ENCODE measurements at places on chromosomes 3 and 15.

GRCh38 chr15:70343961-70344621 lies 246.4 kb upstream of the TLE3 start:
- no peak for DNase-seq

DNA sequence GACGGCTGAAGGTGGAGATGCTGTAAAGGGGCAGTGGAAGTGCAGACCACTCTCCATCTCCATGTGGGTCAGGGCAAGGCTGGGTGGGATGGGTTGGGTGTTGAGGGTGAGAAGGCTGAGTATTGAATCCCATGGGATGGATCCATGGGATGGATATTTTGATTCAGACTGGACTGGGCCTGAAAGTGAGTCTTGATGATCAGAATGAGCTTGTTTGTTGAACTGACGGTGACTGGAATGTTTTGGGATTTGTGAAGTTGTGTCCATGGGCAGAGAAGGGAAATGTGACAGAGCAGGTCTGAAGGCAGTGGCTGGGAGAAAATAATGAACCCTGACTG lies 49.3 kb downstream of the CHST2 start:
- no peak for DNase-seq

DNA sequence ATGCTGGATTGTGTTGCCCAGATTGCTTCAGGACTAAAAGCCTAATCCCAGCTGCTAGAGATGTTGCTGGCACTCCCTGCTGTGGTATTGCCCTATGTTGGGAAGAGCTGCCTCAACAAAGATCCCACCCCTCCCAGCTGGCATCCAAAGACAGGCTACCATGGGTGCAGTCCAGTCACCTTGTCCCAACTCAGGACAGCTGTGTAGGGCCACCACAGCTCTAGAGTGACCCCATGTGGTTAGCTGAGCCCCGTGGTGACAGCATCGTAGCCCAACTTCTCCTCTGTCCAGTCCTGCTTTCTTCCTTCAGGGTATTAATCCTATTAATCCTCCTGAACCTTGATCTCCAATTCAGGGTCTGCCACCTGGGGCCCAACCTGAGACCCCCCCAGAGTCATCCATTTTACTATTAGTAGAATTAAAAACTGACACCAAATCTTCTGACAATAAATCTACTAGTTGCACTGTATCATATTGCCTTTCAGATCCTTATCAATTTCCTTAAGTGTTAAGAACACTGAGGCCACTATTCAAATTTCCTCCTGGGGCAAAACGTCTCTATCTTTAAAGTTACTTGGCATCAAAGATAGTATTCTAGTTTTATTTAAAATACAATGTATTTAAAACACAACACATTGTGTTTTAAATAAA lies 83.5 kb downstream of the AQP9 start:
- DNase-seq = no peak

DNA sequence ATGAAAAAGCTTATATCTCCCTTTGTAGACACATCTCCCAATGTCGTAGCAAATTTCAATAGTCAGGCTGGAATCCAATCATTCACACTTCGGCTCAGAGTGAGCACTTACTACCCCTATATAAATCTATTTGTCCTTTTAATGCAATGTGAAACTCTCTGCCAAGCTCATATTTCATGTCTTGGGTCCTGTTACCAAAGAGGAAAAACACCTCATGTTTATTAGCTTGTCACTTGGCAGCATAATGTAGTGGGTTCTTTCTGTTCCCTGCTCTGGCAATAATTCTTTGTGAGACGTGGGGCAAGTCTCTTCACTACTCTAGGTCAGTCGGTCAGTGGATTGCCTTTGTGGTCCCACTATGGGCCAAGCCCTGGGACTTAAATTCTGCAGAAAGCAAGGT lies 107.1 kb downstream of the SRGAP3 start:
- no peak for DNase-seq

DNA sequence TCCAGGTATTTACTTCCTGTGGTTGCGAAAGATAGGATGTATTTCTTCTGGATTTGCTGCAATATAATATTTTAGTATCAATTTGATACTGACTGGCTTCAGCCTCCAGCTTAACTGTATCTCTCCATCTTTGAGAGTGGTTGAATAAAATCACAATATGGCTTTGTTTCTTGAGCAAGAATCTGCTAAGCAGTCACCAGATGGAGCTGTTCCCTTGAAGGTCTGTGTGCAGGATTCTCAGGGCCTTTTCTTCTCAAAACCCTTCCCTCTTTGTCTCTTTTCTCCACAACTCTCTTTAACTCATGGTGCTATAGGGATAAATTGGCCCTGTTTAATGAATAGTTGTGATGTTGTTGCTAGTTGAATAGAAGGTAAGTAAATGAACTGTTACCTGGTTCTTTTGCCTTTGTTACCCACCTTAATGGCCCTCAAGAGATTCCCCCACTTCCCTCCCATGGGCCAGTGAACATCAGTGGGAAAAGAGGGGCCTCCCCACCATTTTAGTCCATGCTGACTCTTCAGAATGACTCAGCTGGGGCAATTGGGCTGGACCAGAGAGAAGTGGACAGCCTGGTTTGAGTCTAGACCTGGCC lies 34.8 kb upstream of the RAB6B start:
- peak; percentile 33 for DNase-seq

DNA sequence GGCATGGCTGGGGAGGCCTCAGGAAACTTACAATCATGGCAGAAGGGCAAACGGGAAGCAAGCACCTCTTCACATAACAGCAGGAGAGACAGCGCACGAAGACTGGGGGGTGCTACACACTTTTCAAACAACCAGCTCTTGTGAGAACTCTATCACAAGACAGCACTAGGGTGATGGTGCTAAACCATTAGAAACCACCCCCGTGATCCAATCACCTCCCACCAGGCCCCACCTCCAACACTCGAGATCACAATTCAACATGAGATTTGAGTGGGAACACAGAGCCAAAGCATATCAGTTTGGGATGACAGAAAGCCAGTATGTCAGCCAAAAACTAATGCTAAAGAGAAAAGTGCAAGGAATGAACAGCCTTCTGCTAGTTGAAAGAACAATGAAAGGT lies 309.8 kb upstream of the CCDC54 start:
- no peak for DNase-seq

- DNase-seq = no peak
Measured at GRCh38 chr3:29214009-29214658, 66.7 kb upstream of the RBMS3 start.

DNA sequence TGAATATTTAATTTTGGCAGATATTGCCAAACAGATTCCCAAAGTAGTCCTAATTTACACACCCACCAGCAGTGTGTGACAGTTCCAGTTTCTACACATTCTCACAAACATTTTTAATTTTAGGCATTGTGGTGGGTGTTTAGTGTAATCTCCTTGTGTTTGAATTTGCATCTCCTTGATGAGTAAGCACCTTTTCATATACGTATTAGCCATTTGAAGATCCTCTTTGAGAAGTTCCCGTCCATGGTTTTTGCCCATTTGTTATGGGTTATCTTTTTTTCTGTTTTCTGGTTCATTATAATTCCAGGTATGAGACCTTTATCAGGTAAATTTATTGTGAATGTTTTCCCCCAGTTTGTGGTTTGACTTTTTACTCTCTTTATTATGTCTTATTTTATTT lies 2.3 kb upstream of the TM4SF19 start:
- DNase-seq = no peak

DNA sequence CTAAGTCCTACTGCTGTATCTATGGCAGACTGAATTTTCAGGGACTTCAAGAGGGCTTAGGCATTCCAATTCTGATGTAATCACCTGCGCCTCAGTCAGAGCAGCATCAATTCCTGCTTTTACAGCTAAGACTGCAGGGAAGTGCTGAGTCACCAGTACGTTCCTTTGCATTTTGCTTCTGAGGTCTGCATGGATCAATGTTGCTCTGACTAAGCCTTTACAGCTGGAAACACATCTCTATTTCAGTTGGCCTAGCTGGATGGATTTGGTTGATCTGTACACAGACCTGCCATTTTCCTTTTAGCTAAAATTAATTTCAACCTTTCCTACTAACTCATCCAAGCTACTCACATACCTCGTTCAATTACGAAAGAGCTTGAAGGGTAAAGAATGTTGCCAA lies 51.3 kb downstream of the ETV5 start:
- DNase-seq = peak; percentile 81

DNA sequence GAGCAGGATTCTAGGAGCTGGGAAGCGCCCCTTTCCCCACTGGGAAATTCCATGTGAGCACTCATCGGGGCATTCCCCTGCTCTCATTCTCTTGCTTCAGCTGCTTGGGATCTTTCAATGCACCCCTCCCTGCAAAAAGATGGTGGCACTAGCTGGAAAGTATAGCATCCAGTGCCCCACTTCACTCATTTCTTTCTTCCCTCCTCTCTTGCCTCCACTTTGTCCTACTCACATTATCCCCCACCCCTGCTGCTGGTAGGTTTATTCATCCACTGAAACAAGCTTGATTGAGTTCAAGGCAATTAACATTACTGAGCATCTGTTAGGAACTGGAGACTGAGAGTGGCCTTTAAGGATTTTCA lies 84.8 kb upstream of the LIMD1 start:
- no peak for DNase-seq

DNA sequence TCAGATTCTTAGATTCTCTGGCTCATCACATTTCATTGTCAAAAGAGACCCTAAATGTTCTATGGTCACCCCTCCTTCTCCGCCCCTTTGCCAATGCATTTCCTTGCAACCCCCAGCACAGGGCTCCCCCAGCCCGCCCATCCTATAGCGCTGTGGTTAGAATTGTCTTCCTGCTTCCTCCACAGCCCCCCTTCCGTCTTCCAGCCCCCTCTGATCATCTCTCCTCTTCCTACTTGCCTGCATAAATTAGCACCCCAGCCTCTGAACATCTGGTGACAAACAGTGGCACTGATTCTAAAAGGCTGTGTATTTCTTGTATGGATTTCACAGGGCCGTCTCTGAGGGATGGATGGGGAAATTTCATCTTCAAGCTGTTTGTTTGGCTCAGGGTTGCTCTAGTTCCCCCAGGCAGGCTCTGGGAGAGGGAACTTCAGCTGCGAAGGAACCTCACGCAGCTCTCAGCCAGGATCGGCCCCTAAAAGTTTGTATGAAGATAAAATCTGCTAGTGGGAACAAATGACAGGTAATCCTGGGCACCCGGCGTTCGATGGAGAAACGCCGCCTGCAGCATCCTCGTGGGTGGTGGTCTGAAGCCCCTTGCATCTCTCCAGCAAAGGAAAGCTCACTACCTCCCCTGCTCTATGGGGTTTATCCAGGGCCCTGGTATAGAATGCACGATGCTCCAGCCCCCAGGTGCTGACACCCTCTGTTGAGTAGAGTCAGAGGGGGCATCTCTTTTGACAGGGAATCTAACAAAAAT lies 83.0 kb downstream of the WNT7A start:
- DNase-seq = no peak

DNA sequence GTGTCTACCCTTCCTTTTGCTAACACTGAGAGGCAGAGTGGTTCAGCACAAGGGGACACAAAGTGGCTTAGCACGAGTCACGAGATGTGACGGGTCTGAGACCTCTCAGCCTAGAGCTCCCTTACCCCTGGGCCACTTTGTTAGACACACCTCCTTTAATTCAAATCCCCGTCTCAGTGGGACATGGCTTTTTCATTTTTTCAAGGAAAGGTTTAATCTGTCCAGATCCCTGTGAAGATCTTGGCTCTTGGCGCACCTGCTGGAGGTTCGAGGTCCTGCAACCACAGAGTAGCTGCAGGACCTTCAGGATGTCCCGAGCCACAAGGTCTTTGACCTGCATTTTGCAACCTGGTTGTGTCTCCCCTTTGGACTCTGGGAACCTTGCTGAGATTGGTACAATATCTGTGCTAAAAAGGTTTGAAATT lies 52.0 kb downstream of the LPP start:
- no peak for DNase-seq

DNA sequence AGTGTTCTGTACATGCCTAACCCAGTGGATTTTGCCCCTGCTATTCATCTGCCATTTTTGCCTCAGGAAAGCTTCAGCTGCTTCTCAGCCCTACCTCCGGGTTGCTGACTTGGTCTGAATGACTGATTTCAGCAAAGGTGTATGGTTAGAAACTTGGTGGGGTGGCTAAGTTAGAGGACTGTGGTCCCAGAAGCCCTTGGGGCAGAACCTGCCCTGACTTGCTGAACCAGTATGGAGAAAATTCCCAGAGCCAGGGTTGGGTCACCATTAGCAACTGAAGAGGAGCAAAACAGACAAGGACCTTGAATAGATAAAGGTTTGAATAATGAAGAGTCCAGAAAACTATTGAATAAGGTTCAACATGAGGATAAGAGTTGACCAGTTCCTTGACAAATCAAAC lies 6.1 kb upstream of the WWTR1 start:
- no peak for DNase-seq

DNA sequence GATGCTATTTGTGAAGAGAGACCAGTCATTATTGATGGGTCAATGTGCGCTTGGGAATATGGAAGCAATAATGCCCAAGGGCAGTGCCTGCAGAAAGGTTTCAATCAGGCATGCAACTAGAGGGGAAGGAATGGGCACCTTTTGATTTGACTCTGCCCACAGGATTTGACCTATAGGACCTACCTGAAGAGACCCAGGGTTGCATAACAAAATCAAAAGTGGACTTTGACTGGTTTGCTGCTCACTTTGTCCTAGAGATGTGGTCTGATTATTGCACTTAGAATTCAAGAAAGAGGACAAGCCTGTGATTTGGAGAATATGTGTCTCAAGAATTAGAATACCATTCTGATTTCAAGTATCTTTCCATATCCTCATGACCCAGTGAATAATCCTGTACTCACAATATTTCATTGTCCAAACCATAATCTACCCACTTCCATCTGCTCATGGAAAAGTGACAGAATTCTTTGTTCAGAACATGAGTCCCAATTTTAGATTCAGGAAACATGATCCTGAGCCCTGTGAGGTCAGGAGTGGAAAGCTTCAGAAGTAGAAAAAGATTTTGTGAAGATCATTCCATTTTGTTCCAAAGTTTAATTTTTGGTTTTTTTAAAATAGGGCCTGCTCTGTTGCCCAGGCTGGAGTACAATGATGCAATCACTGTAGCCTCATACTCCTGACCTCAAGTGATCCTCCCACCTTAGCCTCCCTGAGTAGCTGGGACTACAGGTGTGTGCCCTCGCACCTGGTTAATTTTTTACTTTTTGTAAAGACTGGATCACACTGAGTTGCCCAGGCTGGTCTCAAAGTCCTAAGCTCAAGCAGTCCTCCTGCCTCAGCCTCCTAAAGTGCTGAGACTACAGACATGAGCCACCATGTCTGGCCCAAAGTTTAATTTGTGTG lies 151.3 kb upstream of the NR2E3 start:
- DNase-seq = no peak

DNA sequence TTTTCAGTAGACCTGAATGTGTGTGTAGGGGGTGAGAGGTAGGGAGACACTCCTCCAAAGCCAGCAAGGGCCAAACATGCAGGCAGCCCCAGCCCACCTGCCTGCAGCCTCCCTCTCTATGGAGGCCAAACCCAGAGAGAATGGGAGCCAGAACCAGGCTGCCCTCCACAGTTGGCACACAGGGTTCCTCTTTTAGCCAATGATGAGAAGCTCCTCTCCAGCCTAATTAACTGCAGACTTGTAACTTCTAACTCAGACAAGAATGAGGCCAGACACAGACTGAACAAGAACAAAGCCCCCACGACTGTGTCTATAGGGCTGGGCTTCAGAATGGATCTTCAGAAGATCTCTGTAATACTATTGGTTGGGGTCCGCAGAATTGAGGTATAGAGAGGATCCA lies 12.3 kb upstream of the TLE3 start:
- DNase-seq = no peak

- DNase-seq = peak; percentile 21
Measured at GRCh38 chr3:98022978-98023820, 11.9 kb downstream of the GABRR3 start.

All from AG04449 (cell line).